Activated CD4-positive, CD25-positive, alpha-beta regulatory T cell treated with anti-CD3 and anti-CD28 coated beads, Interleukin-2, amount 50 U/mL, for 16 hours (primary cell): ENCODE measurements at places on chromosomes 11 and 22.

- no peak for DNase-seq
Measured at GRCh38 chr22:40367342-40367741, 3.1 kb upstream of the SGSM3 start.

GRCh38 chr22:36056980-36057379, 28.4 kb upstream of the RBFOX2 start:
- DNase-seq = no peak

DNA sequence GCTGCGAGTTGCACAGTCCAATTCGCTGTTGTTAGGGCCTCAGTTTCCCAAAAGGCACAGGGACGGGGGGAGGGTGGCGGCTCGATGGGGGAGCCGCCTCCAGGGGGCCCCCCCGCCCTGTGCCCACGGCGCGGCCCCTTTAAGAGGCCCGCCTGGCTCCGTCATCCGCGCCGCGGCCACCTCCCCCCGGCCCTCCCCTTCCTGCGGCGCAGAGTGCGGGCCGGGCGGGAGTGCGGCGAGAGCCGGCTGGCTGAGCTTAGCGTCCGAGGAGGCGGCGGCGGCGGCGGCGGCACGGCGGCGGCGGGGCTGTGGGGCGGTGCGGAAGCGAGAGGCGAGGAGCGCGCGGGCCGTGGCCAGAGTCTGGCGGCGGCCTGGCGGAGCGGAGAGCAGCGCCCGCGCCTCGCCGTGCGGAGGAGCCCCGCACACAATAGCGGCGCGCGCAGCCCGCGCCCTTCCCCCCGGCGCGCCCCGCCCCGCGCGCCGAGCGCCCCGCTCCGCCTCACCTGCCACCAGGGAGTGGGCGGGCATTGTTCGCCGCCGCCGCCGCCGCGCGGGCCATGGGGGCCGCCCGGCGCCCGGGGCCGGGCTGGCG, at the start of gene BCR:
Gene BCR, plus strand, starts transcription at position 209 of the 592 bp plus-strand sequence. CDS start 452 bp downstream, outside the sequence.
- peak; percentile 18 for DNase-seq

- DNase-seq = no peak
Measured at GRCh38 chr22:45292731-45293442, 8.1 kb downstream of the UPK3A start.

DNA sequence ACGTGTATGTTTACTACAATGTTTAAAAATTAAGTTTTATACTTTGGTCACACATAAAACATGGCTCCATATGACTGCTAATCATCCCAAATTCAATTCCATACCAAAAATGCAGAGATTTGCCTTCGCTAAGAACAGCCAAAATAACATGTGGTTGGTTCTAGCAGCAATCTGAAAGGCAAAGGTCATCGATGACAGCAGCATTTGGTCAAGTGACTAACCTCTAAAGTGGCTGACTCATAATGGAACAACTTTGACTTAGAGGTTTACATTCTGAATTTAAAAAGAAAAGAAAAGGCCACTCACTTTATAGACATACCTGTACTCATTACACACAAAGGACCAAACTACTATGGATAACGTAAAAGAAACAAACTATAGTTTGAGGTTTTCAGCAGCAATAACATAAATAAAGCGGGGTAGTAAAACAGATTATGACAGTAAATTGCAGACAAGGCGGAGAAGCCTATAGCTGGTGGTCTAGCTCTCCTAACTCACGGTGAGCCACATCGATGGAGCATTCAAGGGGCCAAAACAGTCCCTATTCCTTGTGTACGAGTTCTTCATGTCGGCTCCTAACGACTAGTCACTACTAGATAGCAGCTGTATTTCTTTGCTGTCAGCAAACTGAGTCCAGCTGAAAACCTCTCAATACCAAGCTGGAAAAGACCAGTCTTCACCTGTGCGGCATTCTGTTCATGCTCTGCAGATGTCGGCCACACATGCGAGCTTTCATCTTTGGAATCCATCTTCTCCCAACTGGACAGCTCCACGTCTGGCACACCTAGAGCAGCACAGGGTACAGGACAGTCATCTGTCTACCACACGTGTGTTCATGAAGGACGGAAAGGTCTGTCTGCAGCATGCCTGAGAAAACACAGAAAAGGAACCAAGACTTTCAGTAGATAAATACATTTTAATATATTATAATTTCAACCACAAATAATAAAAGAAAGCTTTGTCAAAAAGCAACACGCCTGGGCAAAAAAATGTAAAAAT, 42.1 kb downstream of the PRDM10 start:
- no peak for DNase-seq

DNA sequence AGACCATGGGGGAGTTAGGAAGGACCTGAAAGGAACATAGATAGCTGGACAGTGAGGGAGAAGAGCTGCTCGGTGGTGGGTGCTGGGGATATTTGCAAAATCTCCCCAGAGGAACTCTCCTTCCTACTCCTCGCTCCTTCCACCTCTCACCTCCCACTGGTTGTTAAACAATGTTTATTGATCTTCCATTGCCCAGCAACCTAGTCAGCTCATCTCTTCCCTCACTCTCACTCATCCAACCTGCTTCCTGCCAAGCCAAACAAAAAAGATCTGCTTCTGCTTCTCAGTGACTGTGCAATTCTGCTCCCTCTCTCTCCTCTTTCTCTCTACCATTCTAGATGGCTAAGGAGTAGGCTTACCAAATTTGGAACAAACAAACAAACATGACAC, 115.0 kb downstream of the SLC1A2 start:
- no peak for DNase-seq

DNA sequence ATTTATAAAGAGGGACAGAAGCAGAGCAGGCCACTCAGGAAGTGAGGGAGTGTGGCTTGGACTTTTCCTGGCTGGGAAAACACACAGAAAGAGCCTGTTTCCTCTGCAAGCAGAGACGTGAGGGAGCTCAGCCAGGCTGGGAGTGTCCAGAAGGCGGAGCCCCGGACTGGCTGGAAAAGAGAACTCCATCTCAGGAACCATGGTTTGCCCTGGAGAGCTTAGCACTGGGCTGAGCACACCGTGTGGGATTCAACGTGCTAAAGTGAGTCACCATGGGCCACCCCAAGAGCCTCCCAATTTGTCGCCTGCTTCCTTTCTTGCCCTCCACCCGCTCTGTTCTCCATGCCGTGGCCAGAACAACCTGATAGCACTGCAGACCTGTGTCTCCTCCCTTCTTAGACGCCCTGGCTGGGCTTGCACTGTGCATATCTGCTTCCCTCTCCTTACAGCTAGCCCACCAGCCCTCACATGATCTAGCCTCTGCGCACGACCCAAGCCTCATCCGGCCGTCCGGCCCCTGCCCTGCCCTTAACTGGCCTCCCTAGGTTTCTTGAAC, 51.8 kb downstream of the GALNT18 start:
- DNase-seq = no peak

DNA sequence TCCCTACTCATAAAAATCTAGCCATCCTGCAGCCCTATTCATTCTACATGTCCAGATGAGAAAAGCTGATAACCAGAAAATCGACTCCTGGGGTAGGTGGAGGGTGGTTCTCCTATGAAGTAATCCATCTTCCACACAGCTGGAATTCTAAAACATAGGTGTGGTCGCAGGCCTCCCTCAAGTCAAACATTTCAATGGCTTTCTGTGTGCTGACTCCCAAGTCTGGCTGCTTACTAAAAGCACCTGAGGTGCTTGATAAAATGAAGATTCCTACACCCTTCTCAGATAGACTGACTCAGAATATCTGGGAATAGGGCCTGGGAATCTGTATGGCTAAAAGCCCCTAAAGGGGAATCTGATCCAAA, 26.1 kb downstream of the IRAG1 start:
- DNase-seq = no peak

- no peak for DNase-seq
Measured at GRCh38 chr22:44363013-44363979, 50.5 kb upstream of the SHISAL1 start.

DNA sequence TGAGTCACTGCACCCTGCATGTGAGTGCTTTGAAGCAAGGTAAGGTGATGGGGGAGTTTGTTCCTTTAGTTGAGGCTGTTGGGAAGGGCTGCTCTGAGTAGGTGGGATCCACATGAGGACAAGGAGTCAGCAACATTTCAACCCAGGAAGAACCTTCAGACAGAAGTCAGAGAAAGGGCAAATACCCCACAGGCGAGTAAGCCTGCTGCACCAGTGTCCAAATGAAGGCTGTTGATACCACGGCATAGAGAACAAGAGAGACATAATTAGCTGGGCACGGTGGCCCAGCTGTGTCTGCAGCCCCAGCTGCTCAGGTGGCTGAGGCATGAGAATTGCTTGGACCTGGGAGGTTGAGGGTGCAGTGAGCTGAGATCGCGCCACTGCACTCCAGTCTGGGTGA, 54.3 kb upstream of the CLMP start:
- no peak for DNase-seq

DNA sequence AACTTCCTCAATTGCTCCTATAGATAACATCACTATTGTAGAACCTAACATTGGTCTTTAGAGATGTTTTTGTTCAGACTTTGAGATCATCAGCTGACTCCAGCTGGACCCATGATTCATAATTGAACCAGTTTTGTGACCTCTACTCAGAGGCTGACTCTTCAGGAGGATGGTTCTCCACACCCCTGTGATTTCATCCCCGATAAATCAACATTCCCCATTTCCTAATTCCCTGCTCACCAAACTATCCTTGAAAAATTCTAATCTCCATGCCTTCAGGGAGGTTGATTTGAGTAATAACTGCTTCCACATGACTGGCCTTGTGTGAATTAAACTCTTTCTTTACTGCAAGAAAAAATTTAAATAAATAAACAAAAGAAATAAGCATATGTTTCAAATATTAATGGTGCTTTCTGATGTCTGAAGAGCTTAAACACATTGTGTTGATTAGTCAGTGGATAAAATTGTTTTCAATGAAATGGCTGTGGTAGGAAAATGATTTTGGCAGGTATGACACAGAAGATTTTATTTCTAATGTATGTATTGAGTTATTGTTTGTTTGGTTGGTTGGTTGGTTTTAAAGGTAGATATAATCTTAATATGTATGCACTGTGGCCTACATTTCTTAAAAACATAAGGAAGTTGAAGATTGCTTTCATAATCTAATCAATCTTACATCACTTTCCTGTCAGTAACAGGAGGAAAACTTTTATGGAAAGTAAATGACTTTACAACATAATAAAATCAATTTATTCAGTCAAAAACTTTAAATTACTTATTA, 427.9 kb upstream of the CCDC179 start:
- no peak for DNase-seq

DNA sequence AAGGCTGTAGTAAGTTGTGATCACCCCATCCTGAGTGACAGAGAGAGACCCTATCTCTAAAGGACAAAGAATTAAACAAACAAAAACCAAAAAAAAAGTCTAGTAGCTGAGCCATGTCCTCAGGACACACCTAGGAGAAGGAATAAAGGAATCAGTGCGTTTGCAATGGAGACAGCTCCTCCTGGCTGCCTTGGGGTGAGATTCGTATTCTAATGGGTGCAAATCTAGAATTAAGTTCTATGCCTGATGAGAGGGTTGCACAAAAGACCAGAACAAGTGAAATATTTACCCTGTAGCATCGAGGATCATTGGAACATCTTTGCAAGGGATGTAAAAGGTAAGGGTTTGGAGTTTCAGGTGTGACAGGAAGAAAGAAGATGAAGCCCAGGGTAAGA, 70.3 kb upstream of the BMAL1 start:
- no peak for DNase-seq

DNA sequence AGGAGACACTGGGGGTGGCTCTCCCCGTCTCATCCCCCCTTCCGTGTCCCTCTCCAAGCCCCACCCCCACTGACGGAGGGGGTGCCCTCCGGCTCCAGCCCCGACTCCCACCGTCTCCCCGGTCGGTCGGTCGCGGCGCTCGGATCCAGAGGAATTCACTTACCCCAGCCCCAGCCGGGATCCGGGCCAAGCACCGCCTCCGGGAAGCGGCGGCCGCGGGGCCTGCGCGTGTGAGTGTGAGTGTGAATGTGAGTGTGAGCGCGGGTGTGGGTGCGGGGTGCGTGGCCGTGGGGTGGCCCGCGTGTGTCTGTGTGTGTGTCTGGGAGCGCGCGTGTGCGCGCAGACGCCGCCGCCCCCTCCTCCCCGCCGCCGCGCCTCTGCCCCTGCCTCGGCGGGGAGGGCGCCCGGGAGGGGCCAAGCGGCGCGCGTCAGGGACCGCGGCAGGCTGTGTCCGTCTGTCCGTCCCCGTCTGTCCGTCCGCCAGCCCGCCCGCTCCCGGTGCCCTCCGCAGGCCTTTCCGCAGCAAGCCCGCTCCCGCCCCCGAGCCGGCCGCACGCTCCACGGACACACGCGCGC, at the start of gene ELFN2:
Gene ELFN2, minus strand, starts transcription at position 345 of the 576 bp plus-strand sequence. CDS start 51,945 bp downstream, outside the sequence.
- no peak for DNase-seq

DNA sequence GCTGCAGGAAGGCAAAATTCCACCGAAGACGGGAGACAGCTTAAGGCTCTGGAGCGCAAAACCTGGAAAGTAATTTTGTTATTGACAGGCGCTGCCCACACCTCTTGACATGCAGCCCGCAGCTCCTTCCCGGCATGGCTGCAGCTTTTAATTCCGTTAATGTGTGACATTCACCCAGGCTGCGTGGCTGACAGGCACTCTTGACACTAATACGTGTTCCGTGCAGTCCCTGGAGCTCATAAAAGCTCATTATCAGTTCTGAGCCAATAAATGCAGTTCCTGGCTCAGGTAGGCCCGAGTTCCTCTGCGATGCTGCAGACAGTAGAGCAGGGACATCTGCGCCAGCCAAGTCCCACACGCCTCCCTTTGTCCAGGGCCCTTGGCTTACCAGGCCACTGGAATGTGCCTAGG, 34.8 kb downstream of the TSPAN18 start:
- no peak for DNase-seq

GRCh38 chr11:72243173-72244059, 560 bp downstream of the PHOX2A start:
- DNase-seq = no peak

DNA sequence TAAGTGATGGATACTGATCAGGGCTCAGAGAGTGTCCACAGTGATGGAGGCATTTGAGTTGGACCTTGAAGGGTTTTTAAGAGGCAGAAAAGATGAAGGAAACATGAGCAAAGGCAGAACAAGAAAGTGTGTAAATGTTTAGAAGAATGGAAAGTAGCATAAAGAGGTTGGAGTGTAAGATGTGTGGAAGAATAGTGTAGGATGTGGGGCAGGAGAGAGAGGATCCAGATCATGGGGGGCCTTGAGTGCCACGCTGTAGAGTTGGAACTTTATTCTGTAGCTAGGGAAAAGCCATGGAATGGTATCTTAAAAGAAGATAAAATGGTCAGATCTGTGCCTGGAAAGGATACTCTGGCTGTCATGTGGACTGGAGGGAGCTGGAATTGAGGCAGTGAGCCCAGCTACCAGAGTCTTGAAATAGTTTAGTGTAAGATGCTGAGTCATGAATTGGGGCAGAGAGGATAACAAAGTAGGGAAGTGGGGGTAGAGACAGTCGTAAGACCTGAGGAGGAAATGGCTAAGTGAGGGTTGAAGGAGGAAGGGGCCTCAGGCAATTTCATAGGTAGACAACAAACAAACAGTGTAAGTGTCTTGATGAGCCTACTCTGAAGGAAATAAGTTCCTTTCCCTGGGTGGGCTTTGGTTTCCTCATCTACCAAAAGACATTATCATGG, 6.7 kb downstream of the KCNE3 start:
- DNase-seq = no peak

- DNase-seq = no peak
Measured at GRCh38 chr11:90822996-90823395, 600.1 kb upstream of the CHORDC1 start.

GRCh38 chr11:10592331-10592730, 23.9 kb upstream of the LYVE1 start:
- DNase-seq = no peak
